ENCODE measurements at places on chromosomes 11 and 22.

GRCh38 chr11:14306481-14306880 lies 52.5 kb downstream of the RRAS2 start:
- DNase-seq, result no peak

GRCh38 chr22:46789992-46790391 lies 27.5 kb downstream of the TBC1D22A start:
- DNase-seq, result no peak

DNA sequence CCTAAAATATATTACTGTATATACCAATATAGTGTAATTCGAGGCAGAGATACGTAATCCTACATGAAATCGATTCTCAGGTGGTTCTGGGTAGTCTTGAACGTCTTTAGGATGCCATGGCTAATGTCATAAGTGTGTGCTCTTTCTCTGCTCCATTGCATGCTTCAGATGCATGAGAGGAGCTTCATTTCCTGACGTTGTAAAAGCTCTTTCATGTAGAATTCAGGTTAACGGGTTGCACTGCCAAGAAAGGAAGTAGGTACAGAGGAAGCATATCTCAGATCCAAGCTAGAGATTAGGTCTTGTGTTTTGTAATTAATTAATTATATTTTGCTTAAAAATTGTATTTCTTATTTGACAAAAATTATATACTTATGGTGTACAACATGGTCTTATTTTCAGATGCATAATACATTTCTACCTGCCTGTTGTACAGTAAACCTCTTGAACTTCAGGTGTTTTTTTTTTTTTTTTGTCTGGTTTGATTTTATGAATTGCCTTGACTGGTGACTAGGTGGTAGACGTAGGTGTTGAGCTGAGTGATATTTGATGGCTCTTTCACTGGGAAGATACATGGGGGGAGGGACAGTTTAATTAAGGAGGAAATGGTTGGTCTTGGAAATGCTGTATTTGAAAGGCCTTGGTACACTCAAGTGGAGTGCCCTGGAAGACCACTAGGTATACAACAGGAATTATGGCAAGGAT lies 9.3 kb downstream of the NUP50 start:
- DNase-seq, result no peak

DNA sequence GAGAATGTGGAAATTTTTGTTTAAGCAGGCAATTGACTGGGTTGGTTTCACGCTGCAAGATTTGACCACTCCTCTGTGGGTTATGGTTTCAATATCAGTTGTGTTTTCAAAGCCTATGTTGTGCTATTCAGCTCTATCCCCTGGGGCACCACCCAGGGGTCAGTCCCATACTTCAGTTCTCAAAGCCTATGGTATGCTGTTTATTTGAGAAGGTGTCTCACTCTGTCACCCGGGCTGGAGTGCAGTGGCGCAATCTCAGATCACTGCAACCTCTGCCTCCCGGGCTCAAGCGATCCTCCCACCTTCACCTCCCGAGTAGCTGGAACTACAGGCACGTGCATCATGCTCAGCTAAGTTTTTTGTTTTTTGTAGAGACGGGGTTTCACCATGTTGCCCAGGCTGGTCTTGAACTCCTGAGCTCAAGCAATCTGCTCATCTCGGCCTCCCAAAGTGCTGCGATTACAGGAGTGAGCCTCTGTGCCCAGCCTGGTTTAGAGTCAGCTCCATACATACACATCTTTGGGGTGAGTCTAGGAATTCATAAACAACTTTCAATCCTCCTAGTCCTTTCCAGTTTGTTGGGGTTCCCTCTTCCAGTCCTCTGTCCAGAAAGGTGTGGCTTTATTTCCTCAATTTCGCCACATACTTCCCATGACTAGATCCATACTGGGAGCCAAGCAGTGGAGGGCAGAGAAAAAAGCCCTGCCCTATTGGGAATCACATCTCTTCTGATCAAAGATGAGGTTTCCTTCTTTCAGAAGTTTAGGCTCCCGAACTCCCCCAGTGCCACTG lies 35.0 kb upstream of the MAPK1 start:
- no peak for DNase-seq

GRCh38 chr11:67010296-67010905 lies 12.5 kb upstream of the SYT12 start:
- no peak for DNase-seq

DNA sequence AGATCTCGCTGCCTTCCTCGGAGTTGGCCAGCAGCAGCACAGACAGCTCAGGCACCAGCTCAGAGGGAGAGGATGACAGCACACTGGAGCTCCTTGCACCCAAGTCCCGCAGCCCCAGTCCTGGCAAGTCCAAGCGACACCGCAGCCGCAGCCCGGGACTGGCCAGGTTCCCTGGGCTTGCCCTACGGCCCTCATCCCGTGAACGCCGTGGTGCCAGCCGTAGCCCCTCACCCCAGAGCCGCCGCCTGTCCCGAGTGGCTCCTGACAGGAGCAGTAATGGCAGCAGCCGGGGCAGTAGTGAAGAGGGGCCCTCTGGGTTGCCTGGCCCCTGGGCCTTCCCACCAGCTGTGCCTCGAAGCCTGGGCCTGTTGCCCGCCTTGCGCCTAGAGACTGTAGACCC lies 6.4 kb downstream of the PLA2G3 start:
- no peak for DNase-seq

DNA sequence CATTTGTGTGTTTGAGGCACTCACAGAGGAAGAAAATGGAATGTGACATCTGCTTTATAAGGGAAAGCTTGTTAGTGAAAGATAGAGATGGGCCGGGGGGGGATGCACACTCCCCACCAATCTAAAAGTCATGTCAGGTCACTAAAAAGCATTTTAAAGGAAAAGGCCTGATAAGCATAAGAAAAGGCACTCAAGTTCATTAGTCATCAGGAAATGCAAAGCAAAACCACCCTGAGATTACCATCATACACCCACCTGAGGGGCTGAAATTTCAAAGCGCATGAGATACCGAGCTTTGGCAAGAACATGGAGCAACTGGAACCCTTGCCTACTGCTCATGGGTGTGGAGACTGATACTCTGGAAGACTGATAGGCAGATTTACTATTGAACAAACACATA lies 77.9 kb upstream of the ANO1 start:
- DNase-seq, result no peak

GRCh38 chr11:78925387-78925786 lies 350.7 kb upstream of the NARS2 start:
- no peak for DNase-seq

- DNase-seq, result no peak
Measured at GRCh38 chr11:118785362-118785761, 5.6 kb downstream of the DDX6 start.

DNA sequence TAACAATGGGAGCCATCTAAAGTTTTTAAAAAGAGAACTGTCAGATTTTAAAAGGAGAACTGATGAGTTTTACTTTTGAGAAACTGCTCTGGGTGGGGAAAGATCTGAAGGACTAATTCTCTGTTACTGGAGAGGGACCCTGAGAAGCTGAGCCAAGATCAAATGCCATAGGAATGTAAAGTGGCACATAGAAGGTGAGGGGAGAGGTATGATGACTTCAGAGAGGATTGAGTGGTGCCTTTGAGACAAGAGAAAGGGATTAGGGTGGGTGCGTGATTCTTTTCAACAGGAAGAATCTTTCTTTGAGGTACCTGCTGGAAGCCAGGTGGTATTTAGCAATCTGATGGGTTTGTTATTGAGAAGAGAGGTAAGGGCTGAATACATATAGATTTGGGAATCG lies 9.0 kb downstream of the CRKL start:
- DNase-seq, result no peak

- DNase-seq, result no peak
Measured at GRCh38 chr22:17258788-17259148, 39.5 kb upstream of the ADA2 start.

GRCh38 chr11:1496091-1496760 lies 9.6 kb upstream of the MOB2 start:
- no peak for DNase-seq

GRCh38 chr11:120912504-120912903 lies 111.4 kb upstream of the TBCEL start:
- no peak for DNase-seq

GRCh38 chr22:43796567-43796966 lies 15.5 kb downstream of the EFCAB6 start:
- no peak for DNase-seq

DNA sequence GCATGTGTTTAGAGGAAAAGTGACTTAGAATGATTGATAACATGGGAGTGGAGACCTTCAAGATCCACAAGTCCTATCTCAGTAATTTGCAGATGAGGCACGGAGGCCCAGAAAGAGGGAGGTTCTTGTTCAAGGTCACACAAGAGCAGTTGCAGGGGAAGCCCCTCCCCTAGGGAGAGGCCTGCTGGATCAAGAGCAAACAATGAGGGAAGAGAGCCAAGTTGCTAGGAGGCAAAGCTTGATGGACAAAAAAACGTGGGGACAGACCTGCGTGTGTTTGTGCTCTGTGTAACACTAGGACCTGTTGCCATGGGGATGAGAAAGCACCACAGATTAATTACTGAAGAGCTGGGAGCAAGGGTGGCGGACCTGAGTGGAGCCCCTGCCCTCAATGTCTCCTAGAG lies 6.4 kb upstream of the MFRP start:
- DNase-seq, result no peak

GRCh38 chr11:19284881-19285280 lies 44.1 kb upstream of the E2F8 start:
- no peak for DNase-seq

DNA sequence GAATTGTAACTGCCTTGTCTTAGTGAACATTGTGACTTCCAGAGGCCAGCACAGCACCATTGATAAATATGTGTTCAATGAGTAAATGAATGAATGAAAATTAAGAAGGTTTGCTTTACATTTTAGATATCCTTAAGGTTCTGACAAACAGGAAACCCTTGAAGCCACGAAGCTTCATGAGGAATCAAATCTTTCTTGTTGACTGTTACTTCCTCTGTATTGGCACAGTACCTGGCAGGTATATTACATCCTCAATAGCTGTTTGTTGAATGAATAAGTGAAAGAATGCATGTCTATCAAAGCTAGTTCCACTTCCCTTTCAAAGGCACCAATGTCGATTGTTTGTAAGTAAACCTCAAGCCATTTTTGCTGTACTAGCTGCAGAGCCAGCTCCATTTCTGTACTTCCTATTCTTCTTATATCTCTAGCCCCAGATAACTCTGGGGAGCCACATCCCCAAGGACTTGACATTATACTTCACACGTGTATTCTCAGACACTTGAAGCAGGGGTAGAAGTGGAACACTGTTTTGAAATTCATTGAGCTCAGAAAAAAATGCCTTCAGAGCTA lies 140.3 kb upstream of the RAG2 start:
- DNase-seq, result no peak

GRCh38 chr11:2305140-2305778 lies 3.4 kb downstream of the TSPAN32 start:
- DNase-seq, result no peak

DNA sequence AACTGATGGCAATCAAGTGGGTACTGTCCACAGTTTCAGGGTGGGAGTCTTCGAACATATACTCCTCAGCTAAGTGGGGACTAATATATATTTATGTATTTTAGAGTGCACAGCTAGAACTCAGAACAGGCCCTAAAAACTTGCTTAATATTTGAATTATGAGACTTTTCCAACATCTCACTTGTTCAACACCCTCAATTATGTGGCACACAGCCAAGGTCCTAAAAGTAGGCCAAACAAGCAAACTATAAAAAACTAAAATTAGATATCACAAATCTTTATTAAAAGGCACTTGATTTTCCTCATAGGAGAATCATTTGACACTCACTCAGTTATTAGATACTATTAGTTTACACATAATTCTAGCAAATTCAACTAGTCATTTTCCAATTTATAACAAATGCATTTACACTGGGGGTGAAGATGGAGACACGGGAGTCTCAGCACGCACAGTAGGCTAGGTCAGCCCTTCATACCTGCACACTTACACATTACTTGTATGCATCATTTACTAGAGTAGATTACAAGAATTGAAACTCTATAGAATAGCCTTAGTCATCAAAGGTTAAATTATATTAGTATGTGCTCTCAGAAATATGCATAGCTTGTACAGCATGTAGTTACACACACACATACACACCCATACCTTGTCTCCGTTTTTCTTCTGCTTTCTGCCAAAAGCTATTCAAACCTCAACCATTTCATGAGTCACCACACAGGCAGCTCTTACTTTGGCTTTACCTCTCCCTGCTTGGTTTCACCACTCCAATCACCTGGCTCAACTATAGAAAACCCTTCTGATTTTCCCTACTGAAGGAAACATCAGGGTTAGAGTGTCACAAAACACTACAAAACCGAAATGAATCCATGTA lies 171.5 kb downstream of the SBF2 start:
- DNase-seq, result no peak

DNA sequence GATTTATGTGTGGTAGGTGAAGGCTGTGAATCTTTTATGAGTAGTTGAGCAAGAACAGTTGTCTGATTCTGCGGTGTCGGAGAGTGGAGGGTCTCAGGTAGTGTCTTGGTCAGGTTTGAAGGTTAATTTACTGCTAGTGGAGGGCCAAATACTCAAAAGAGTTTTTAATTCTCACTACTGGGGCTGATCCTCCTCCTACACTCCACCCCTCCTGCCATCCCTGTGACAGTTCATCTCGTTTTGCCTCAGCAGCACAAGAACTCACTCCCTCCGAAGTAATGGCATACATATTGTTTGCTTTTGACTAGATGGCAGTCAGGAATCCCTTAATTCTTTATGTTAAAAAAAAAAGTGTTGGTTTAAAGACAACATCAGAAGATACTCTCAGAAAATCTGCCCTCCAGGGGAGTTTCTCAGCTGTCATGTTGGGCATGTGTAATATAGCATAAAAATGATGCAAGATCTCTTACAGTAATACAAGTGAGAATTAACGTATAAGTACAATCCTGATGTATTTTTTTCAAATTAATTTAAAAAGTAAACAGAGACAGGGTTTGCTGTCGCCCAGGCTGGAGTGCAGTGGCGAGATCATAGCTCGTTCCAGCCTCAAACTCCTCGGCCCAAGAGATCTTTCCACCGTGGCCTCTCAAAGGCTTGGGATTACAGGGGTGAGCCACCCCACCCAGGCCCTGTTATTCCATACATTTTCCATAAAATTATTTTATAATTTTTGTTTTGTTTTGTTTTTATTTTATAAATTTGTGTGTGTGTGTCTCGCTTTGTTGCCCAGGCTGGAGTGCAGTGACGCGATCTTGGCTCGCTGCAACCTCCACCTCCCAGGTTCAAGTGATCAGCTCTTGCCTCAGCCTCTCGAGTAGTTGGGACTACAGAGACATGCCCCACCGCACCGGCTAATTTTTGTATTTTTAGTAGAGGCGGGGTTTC lies 1.3 kb downstream of the FAR1 start:
- DNase-seq, result no peak

DNA sequence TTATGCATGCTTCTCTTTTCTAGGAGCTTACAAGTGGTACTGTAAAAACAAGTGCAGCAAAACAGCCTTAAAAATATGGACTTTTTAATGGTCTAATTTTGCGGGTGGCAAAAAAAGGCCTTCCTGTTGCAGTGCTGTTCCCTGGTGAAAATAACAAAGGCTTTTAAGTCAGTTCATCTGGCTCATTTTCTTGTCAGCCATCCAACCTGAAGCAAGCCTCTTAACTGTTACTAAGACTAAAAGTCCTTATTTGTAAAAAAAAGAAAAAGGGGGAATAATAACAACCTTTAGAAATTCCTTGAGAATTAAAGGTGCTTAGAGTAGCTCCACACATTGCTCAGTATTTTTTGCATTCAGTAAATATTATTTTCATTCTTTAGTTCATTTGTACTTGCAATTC lies 200.5 kb upstream of the CHORDC1 start:
- DNase-seq, result no peak

- no peak for DNase-seq
Measured at GRCh38 chr11:120173019-120173705, 35.2 kb upstream of the TRIM29 start.
